Stimulated activated CD4-positive, alpha-beta T cell treated with anti-CD3 and anti-CD28 coated beads, Interleukin-4, amount 100 ng/mL, for 4 hours (primary cell): ENCODE measurements at places on chromosomes 2 and 18.

DNA sequence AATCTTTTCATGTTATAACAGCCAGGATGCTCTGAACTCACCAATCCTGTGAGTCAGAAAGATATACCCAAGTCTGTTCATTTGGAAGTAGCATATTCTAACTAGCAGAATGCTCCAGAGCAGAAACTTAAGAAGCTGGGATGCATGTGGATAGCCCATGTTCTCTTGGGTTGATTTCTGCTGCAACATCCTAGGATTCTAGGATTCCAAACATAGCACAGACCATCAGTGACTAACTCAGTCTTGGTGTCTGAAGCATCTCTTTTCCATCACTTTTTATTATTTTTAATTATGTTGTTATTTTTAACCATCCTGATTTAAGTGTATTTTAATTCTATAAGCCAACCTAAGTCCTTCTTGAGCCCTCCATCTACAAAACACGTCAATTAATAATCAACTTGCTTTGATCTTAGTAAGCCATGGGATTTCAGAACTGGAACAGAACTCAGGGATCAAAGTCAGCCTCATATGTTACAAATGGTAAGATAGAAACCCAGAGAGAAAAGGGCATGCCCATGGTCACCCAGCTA, 85.4 kb downstream of the OSR1 start:
- no peak for DNase-seq

DNA sequence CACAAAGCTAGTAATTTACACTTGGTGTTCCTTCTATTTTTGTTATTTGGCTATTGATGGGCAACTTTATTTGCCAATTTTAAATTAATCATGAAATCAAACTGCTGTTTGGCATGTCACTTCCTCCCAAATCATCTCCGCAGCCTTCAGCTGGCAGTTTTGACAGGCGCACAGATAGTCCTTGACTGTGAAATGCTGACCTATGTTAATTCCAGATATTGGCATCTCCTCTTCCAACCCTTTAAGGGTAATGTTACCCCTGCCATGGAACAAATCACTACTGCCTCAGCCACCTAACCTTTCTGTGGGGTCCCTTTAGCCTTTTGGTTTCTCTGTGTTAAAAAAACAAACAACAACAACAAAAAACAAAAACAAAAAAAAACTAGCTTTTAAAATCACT, 182.4 kb upstream of the TANK start:
- no peak for DNase-seq

- no peak for DNase-seq
Measured at GRCh38 chr2:129768485-129769184, 210.8 kb upstream of the RAB6C start.

DNA sequence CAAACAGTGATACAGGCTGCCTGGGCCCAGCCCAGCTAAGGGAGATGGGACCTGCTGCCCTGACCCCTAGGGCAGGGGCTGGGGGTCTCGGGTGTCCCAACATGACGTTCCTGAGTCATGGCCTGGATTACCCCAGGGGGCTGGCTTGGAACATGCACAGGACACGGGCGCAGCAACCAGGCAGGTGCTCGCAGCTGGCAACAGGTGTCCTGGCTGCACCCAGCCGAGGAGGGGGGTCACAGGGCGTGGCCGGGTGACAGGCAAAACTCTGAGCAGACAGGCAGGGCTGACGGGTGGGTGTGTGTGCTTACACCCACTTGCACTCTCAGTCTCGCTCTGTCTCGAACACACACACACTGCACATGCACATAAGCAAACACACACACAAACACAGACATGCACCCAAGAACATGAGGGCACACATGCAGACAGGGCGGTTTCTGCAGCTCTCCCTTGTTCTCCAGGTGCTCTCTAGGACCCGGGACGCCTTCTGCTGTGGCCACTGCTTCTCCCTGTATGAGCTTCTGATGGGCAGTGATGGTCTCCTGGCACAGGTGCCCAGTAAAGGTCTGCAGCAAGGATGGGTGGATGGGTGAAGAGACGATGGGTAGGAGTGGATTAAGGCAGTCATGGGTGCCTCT, 33.7 kb upstream of the TAF1B start:
- no peak for DNase-seq

DNA sequence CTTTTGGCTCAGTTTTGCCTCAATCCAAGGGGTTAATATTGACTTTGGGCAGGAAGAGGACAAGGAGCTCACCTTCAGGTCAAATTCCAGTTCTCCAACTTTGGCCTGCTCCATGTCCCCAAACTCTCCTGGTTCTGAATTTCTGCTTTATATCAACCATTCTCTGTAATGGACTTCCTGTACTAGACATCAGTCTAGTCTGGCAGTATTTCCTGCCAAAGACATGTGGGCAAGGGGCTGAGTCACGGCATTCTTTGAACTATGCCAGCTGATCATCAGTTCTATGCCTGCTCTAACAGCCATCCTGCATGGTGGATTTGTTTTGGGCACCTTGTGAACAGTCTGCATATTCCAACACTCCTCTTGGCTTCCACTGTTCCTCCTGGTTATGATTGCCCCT, 199.4 kb downstream of the ZEB2 start:
- DNase-seq, result peak; percentile 73

- no peak for DNase-seq
Measured at GRCh38 chr2:77008853-77009252, 513.3 kb downstream of the LRRTM4 start.

DNA sequence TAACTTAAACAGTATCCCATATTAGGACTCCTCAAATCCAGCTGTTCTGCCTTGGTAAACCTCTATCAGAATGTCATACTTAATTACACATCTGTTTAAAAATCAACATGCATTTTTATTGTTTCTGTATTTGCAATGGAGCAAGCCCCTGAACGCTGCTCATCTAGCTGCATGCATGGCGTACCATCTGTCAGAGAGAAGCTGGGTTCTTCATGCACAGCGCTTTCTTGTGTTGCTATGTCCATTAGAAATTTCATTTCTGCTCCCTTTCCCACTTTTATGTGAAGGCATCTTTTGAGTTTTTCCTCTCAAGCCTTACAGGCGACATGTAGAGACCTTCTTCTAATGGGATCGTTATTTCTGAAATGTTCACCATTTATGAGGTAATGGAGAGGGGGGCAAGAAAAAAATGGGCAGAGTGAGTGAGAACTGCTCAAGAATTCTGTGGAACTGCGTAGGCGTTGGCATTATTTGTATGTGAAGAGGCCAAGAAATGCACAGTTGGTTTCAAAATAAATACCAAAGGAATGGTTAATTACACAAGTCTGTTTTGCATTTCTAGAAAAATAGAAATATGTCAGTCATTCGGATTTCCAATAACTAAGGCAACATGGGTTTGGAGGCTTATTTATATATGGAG, 31.6 kb downstream of the INSIG2 start:
- no peak for DNase-seq

GRCh38 chr2:196234672-196235071, 63.3 kb upstream of the STK17B start:
- peak; percentile 36 for DNase-seq

DNA sequence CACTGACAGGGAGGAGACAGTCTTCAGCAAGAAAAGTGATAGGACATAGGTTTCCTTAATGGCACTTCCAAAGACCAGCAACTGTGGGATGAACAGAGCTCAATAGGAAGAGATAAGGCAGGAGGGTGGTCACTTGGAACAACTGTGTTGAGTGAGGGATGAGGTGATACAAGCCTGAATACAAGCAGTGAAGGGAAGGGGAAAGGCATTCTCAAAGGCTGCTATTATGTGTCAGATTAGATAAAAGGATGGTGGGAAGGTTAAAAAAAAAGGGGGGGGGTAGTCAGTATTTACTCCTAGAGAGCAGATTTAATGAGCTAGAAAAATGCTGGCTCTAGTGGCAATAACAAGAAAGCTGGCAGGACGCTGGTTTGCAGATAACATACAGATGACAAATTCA, 25.7 kb downstream of the CCBE1 start:
- no peak for DNase-seq

DNA sequence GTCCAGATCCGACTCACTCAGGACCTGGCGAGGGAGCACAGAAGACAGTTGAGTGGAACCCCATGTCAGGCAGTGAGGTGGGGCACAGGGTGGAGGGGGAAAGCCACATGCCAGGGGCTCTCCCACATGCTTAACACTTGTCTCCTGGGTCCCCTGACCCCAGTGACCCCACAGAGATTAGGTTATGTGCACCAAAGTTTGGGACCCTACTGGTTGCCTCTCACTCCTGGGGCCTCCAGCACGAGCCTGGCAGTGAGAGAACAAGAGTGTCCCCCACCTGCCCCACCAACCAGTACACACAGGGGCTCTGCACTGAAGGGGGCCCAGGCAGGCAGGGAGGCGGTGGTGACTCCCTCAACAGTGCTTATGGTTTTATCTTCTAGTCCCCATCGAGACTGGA, 58.3 kb downstream of the CIB4 start:
- no peak for DNase-seq

GRCh38 chr2:97900806-97901205, 94.9 kb downstream of the TMEM131 start:
- DNase-seq, result no peak

DNA sequence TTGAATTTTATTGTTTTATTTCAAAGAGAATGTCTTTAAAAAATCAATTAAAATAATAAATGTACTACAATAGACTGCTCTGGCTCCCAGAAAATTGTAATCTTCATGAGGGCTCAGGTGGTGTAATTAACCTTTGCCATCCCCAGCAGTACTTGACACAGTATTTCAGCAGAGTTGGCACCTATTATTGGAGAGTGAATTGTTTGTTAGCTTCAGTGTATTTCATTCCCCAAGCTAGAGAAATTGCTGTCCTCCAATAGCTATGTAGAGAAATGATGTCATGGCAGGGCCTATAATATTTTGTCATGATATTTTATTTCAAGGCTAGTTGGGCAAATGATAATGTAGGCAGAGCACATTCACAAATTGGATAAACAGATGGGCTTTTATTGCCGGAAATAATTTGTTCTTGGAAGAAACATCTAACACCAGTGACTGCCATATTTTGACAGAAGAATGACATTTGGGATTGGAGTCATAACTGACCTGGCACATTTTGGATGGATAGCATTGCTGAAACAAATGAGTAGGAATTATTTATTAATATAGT, 712.0 kb upstream of the NXPH2 start:
- no peak for DNase-seq

- no peak for DNase-seq
Measured at GRCh38 chr2:240183006-240183874, 42.8 kb upstream of the OTOS start.

DNA sequence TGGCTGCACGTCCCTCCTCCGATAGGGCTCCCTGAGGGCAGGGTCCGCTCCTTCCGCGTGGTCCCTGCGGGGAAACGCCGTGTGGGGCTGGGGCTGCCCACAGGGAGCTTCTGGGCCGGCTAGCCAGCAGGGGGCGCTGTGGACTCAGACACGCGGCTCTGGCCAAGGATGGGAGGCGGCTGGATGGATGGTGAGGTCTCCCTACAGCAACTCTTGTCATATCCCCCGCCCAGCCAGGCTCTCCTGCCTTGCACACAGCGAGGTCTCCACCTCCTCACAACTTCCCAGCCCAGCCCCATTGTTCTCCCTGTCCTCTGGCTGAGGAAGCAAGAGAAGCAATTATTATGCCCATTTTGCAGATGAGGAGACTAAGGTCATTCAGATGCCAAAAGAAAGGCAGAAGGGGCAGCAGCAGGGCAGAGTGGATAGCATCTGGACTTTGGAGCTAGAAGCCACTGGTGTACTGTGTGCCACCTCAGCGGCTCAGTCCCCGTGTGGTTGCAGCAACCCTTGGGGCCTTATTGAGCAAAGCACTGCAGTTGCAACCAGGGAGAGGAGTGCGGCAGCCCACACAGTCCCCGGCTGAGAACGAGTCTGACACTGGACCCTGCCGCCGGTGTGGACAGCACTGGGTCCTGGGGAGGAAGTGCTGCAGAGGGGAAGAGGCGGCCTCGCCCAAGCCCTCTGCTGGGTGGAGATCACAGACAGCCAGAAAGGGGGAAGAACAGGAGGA, 99.0 kb downstream of the ZFP36L2 start:
- peak; percentile 94 for DNase-seq

DNA sequence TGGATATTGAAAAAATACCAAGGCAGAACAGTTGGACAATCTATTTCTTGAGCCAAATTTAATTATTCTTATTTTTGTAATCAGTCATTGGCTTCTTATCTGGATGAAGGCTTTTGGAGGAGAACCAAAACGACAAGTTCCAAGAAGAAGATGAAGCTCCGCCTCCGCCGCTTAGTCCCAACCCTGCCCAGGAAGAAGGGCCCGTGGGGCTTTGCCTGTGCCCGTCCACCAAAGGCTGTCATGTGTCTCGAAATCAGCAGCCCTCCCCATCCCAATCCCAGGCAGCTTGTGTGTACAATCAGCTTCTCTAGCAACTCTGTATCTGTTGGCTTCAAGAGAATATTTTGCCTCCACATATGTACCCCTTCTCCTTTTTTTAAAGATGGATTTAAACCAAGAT, 24.6 kb downstream of the PTRHD1 start:
- no peak for DNase-seq

- no peak for DNase-seq
Measured at GRCh38 chr2:144048631-144049060, 471.3 kb downstream of the ZEB2 start.

DNA sequence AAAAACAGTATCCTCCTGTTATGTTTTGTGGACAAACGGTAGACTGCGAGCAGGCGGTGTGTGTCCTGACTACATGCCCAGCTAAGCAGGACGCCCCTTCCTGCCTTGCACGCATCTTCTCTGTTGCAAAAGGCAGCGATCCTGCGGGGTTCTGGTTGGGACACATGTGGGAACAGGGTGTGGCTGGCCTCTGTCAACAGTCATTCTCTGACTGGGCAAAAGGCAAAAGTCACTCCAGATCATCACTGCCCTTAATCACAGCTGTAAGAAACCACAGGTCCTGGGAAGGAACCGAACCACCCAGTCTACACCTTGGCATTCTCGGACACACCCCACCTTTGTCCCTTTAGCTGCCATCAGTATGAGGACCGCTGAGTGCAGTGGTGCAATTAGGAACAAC, 44.3 kb upstream of the TMEM87B start:
- DNase-seq, result no peak

DNA sequence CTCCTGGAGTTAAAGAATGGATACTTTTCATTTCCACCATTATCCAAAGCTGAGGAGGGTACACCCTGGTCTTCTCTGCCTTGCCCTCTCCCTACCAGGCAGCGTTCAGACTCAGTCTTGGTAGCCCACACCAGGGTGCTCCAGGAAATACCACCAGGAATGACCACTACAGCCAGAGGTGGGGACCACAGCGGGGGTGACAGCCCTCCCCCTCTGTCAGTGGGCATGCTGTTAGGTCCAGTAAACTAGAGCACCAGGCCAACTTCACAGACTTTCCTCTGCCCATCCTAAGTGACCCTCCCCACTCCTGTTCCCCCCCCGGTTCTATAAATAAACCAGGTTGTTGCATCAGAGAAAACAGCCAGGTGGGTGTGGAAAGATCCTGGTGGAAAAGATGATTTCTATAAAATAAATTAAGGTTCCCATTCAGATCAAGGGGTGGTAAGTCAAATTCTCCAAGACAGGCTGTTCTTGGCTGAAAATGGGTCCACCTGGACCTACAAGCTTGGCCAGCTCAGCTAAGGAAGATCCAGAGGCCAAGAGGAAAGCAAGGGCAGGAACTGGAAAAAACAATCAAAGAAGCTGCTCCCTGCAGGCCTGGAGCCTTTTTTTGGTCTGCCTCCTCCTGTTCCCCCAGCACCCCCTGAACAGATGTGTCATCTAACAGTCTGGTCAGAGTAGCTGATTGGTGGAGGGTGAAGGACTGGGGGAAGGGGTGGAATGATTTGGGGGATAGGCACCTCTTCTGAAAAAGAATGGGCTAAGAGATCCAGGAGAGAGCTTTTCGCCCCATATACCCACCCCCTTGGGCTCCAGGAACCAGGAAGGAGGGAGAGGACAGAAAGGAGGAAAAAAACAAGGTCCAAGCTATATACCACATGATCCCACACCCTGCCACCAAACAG, 2.3 kb downstream of the RAB11FIP5 start:
- DNase-seq, result no peak
